ENCODE measurements at places on chromosomes 3 and 15.
A peak's percentile ranks its signal among the peaks of the same experiment; 100 is the strongest.

- no peak for DNase-seq
These were observed 148.4 kb downstream of the DTWD1 start for GRCh38 chr15:49769225-49769624.

GRCh38 chr3:151798466-151798865, 15.4 kb upstream of the AADAC start:
- no peak for DNase-seq

GRCh38 chr15:89016549-89017041, 71.7 kb upstream of the ABHD2 start:
- DNase-seq: peak; percentile 63

DNA sequence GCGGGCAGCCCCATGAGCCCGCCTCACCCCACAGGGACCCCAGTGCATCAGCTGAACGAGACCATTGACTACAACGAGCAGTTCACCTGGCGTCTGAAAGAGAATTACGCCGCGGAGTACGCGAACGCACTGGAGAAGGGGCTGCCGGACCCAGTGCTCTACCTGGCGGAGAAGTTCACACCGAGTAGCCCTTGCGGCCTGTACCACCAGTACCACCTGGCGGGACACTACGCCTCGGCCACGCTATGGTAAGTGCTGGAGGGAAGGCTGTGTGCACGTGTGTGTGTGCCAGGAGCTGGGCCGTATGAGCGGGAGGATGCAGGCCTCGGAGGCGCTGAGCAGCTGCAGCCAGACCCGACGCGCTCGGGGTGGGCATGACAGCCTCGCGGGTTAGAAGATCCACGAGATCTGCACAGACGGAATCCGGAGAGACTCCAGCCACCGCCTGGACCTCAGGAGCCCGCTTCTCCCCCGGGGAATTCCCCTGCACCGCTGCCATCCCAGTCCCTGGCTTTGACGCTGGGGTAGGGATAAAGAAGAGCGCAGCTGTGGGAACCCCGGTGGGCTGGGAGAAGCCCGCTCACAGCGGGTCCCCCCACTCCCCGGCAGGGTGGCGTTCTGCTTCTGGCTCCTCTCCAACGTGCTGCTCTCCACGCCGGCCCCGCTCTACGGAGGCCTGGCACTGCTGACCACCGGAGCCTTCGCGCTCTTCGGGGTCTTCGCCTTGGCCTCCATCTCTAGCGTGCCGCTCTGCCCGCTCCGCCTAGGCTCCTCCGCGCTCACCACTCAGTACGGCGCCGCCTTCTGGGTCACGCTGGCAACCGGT, 2.6 kb downstream of the DUOXA2 start:
- peak; percentile 13 for DNase-seq

GRCh38 chr15:100975043-100975442, 55.9 kb downstream of the LRRK1 start:
- DNase-seq: no peak

- DNase-seq: peak; percentile 90
These were observed 230.3 kb upstream of the TLE3 start for GRCh38 chr15:70327856-70328678.

- no peak for DNase-seq
These were observed 27.8 kb downstream of the IQCF6 start for GRCh38 chr3:51751287-51751686.

DNA sequence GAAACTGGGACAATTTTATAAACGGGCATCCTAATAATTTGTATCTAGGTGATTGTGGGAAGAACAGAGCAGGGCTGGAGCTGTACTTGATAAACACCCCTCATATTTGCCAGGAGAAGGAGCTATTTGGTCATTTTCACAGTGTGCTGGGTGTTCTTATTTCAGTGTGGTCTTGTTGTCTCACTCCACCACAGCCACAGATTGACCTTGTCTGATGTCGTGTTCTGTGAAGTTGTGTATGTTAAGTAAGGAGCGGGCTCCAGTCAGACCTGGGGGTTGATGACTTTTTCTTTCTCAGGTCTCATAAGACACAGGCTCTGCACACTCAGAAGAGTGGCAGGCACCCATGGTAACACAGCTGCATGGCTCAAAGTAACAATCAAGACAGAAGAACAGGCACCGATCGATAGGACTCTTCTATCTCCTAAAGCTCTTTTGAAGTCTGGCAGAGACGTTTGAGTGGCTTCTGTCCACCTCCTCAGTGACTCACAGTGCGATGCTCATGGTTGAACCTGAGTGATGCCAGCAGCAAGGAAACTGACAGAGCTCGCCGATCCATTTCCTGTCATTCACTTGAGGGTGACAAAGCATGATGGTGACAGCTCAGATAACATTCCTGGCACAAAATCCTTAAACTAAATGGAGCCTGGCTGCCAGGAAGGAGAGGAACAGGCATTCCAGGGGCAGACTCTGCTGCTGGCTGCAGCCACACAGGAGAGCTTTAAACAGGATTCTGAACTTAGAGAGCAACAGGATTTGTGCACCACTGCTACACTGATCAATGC, 20.8 kb downstream of the DPH3 start:
- DNase-seq: no peak

GRCh38 chr15:101509279-101509678, 19.8 kb upstream of the PCSK6 start:
- no peak for DNase-seq

- no peak for DNase-seq
These were observed 210.8 kb downstream of the RPLP1 start for GRCh38 chr15:69663441-69663840.

- DNase-seq: no peak
These were observed 95.1 kb downstream of the LSAMP start for GRCh38 chr3:116350119-116350733.

DNA sequence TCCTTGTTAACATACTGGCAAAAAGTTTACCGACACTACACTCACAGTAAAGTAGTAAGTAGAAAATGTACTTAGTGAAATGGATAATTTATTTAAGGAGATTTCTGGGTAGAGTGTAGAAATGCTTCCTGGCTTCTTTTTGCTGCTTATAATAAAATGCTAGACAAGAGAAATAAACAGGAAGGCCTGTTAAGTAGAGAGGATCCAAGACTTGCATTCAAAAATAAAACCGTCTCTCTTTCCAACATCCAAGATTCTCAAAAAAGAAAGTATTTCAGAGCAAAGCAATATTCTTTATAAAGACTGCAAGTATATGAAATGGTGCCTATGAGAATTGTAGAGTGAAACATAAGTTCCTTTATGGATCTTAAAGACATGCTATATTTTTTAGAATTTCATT, 77.0 kb upstream of the CNTN6 start:
- DNase-seq: no peak

GRCh38 chr3:7241584-7242302, 380.8 kb downstream of the GRM7 start:
- no peak for DNase-seq

DNA sequence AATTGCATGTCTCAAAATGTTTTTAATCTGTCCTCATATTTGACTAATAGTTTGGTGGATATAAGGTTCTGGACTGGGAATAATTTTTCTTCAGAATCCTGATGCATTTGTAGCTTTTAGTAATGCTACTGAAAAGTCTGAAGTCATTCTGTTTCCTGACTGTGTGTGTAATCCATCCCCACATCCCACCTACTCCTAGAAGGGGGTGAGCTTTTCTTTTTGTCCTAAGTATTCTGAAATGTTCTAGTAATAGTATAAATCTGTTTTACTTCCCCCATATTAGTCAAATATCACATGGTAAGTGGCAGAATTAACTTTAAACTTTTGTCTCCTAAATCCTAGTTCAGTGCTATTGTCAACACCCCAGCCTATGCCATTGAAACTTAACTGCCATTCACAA, 162.8 kb downstream of the GREM1 start:
- DNase-seq: no peak

GRCh38 chr15:41842229-41842628, 3.6 kb downstream of the PLA2G4B start:
- DNase-seq: no peak

DNA sequence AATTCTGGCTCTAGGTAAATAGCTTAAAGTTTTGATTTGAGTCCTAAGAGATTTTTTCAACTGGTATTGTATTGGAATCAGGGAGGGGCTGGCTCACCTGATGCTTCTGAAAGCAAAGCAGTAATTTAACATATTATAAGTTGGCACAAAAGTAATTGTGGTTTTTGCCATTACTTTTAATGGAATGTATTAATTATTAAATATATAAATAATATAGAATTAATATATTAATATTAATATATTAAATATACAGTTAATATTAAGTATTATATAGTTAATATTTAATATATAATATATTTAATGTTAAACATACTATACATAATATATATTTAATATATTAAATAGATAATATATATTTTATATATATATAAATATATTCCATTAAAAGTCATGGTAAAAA, 10.4 kb downstream of the RSRC1 start:
- no peak for DNase-seq

DNA sequence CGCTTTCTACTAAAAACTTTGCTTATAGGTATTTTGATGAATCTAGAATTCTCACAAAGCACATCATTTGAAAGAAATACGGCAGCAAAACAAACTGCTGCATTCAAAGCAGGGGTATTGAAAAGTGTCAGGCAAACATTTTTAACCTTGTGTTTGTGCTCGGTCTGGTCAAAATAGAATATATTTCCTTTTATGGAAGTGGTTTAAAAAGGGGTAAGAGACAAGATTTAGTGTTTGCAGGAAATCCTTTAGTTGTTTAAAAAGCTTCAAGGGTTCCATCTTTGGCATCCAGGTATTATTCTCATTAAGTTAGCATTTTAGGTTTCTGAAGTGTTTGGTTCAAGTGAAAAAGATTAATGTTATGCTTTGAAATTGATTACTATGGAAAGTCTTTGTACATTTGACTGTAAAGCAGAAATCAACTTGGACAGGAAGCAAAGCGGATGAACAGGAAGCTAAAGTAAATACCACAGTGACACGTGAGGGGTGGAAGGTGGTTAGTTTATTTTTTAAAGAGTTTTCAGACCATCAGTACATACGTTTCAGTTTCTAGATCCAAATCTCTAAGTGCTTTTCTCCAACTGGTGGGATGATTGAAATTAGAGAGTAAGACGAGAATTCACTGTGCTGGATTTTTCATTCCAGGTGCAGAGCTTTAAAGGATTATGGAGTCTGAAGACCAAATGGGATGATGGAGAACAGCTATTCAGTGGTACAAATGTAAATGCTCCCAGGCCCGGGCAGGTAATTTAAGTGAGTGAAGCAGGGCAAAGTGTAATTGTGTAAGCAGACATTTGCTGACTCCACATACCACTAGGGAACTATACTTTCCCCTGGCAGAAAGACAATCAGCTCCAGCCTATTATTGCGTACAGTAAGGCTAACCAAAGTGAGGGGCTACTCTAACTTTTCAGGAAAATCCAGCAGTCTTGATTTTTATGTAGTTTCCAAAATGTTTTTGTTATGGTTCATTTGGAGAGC, 341.8 kb upstream of the TBL1XR1 start:
- no peak for DNase-seq

DNA sequence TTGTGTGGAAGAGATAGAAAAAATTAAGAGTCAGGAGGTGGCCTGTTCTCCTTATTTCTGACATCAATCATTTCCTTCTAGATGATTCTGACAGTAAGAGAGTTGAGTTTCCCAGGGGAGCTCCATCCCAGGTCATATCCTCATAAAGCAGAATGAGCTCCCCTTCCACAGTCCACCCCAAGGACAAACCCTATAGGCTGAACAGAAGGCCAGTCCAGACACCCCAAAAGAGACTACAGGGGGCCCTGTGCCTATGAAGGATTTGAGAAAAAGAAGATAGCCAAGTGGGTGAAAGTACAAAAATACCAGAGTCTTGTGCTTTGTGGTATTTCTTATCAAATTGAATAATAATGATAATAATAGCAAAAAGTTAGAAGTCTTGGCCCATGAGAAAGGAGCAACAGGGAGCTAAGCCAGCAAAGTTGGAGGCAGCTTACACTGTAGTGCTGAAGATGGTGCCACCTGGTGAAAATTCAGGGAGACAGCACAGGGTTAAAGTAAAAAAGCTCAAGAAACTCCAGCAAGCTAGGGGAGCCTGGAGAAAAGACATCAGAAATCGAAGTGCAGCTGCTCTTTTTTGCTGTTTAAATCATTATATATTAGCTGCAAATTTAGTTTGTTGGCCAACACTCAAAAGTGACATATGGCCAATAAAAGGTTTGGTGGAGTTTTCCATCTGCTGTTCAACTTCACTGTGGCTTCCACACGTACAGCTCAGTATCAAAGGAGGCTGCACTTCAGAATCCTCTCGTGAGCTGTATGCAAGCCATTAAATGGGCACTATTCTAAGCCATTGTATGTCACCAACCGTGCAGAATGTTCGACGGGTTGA, 35.8 kb upstream of the SLC24A5 start:
- DNase-seq: peak; percentile 59

- DNase-seq: no peak
These were observed 45.7 kb upstream of the SKOR1 start for GRCh38 chr15:67779549-67780111.

- DNase-seq: no peak
These were observed 19.1 kb upstream of the RAP2B start for GRCh38 chr3:153142961-153143360.

GRCh38 chr15:88623061-88623460, 1.9 kb downstream of the AEN start:
- peak; percentile 47 for DNase-seq

GRCh38 chr15:87142096-87142495, 1062.4 kb downstream of the AGBL1 start:
- DNase-seq: no peak

DNA sequence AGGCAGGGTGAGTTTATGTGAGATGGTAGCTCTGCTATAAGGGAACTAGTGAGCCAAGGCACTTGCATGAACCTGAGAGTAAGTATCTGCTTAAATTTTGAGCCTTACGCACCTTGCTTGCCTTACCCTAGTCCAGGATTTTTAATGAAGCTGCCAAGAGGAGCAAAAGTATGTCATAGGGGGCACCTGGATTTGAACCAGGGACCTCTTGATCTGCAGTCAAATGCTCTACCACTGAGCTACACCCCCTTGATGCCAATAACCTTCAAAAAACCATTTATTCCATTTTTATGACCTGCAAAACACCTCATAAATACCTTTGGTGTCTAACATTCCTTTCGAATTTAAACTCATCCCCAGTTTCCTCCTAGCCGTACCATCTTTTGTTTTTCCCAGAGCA, 88.3 kb upstream of the ACP3 start:
- DNase-seq: no peak

DNA sequence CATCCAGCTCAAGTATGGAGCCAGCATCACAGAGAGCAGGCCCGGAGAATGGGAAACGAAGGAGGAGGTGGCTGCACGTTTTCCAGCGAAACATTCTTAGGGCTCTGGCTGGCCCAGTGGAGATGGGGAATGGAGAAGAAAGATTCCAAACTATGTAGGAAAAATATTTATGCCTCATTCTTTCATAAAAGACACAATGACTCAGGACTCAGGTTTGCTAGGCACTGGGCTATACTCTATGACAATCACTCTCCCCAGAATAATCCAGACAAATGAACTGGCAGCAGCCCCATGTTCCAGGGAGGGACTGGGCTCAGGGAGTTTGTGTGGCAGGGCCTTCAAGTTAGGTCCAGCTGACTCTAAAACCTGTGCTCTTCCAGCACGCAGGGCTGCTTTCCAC, 110.8 kb upstream of the RAD18 start:
- DNase-seq: no peak

GRCh38 chr15:74989527-74989926, 5.8 kb upstream of the SCAMP5 start:
- DNase-seq: no peak

- peak; percentile 64 for DNase-seq
These were observed 49.1 kb downstream of the DNASE1L3 start for GRCh38 chr3:58161435-58162398.

- DNase-seq: no peak
These were observed 58.9 kb downstream of the ZNF621 start for GRCh38 chr3:40583691-40584090.

Data from myocyte (in vitro differentiated cells).